Left kidney (tissue), 8 donors: ENCODE measurements at places on chromosomes 16 and 17. TPM values are rescaled to one million over a fixed set of nuclear protein-coding genes. Genes with fewer than 3 reads are reported as not detected.

The CSH2 gene
- polyA plus RNA-seq = 0.20 TPM

The OSBPL7 gene
- 16.7 TPM for polyA plus RNA-seq

The TPSG1 gene
- polyA plus RNA-seq = 0.85 TPM

The TK1 gene
- polyA plus RNA-seq = 34.0 TPM

The CORO6 gene
- 3.8 TPM for polyA plus RNA-seq

The CA7 gene
- polyA plus RNA-seq = 0.65 TPM

The FN3K gene
- polyA plus RNA-seq = 29.7 TPM

The KRT40 gene
- not detected for polyA plus RNA-seq

The AARS1 gene
- polyA plus RNA-seq = 85.6 TPM

The KRTAP4-1 gene
- not detected for polyA plus RNA-seq

The FAM20A gene
- polyA plus RNA-seq = 11.9 TPM

The SRSF2 gene
- 473 TPM for polyA plus RNA-seq

The GDPD3 gene
- 13.6 TPM for polyA plus RNA-seq

The ZNF423 gene
- 27.8 TPM for polyA plus RNA-seq

The HSBP1 gene
- 217 TPM for polyA plus RNA-seq

The PPP4C gene
- polyA plus RNA-seq = 82.7 TPM

The CYBA gene
- polyA plus RNA-seq = 84.5 TPM

The SLC2A4 gene
- polyA plus RNA-seq = 2.2 TPM

The CRISPLD2 gene
- polyA plus RNA-seq = 6.1 TPM

The GP1BA gene
- polyA plus RNA-seq = 3.2 TPM

The CACNA1H gene
- 17.0 TPM for polyA plus RNA-seq

The CTRL gene
- 8.0 TPM for polyA plus RNA-seq

The ZNF287 gene
- 10.7 TPM for polyA plus RNA-seq

The ZNF207 gene
- polyA plus RNA-seq = 302 TPM

The ZFHX3 gene
- 24.3 TPM for polyA plus RNA-seq

The TCF25 gene
- polyA plus RNA-seq = 168 TPM

The TMEM92 gene
- polyA plus RNA-seq = 2.2 TPM

The SYCE1L gene
- 2.1 TPM for polyA plus RNA-seq

The HSF5 gene
- 0.52 TPM for polyA plus RNA-seq

The DRC3 gene
- polyA plus RNA-seq = 26.9 TPM

The APOBR gene
- 0.50 TPM for polyA plus RNA-seq

The NSF gene
- polyA plus RNA-seq = 37.9 TPM

The ARHGAP27 gene
- 16.1 TPM for polyA plus RNA-seq

The SPATA20 gene
- polyA plus RNA-seq = 34.9 TPM

The ARL5C gene
- polyA plus RNA-seq = 0.22 TPM

The TVP23A gene
- 4.5 TPM for polyA plus RNA-seq

The CDK3 gene
- 19.0 TPM for polyA plus RNA-seq

The NHLRC4 gene
- polyA plus RNA-seq = 4.7 TPM

The SUPT4H1 gene
- polyA plus RNA-seq = 121 TPM

The REXO5 gene
- polyA plus RNA-seq = 7.9 TPM

The CSH1 gene
- not detected for polyA plus RNA-seq

The NHERF2 gene
- 82.9 TPM for polyA plus RNA-seq

The TEKT1 gene
- polyA plus RNA-seq = 0.62 TPM

The KRT12 gene
- 0.37 TPM for polyA plus RNA-seq

The ADAD2 gene
- not detected for polyA plus RNA-seq

The RFWD3 gene
- 35.4 TPM for polyA plus RNA-seq

The ATP2A1 gene
- polyA plus RNA-seq = 7.0 TPM

The OTOP3 gene
- not detected for polyA plus RNA-seq

The GPRC5C gene
- polyA plus RNA-seq = 80.8 TPM

The KRT23 gene
- polyA plus RNA-seq = 1.1 TPM

The GINS2 gene
- 21.2 TPM for polyA plus RNA-seq

The RNF227 gene
- polyA plus RNA-seq = 4.5 TPM

The SENP3 gene
- 90.9 TPM for polyA plus RNA-seq

The SPEM1 gene
- polyA plus RNA-seq = not detected

The SLC6A2 gene
- polyA plus RNA-seq = 0.08 TPM

The TTYH2 gene
- 14.6 TPM for polyA plus RNA-seq

The CYB5B gene
- polyA plus RNA-seq = 151 TPM

The NOG gene
- polyA plus RNA-seq = 1.1 TPM

The C1QTNF1 gene
- 1.9 TPM for polyA plus RNA-seq
